Activated CD4-positive, CD25-positive, alpha-beta regulatory T cell treated with anti-CD3 and anti-CD28 coated beads, Interleukin-2, amount 50 U/mL, for 72 hours (primary cell): ENCODE measurements at places on chromosomes 5 and 9.
A peak's percentile ranks its signal among the peaks of the same experiment; 100 is the strongest.

DNA sequence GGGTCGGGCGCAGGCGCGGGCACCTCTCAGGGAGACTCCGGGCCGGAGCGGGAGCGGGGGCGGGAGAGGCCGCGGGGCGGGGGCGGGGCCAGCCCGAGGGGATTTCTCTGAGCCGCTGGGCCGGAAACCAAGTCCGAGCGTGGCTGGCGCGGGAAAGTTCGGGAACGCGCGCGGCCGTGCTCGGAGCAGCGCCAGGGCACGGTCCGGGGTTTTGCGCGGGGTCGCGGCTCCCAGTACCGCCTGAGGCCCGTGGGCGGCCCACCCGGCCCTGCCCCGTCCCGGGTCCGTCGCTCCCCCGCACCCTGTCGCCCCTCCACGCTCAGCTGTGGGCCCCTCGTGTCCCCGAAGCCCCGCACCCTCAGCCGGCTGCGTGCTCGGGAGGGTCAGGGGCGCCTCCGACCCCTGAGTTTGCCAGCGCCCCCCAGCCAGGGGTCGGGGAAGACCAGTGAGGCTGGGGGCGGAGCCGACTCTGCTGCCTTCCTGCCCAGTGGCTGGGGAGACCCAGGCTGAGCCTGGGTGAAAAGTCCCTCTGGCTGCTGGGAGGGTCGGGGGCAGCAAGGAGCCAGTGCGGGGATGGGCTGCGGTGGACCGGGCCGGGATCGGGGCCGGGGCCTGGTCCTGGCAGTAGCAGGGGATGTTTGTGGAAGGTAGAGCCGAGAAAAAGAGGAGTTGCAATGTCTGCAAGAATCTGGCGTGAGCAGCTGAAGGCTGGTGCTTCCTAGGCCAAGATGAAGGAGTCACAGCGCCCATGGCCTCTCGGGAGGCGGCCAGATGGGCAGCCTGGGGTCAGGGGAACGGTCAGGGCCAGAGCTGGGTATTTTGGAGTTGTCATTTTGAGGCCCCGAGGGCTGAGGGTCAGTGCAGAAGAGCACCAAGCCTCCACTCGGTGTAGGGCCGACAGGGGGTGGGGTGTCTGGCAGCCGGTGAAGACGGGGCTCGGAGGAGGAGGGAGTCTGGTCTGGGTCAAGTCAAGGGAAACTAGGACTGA is 588 bp downstream of the TRAF2 start:
- DNase-seq, result peak; percentile 56

GRCh38 chr9:111659691-111660090 is 1.7 kb upstream of the GNG10 start:
- no peak for DNase-seq

GRCh38 chr9:69546265-69546664 is 125.9 kb downstream of the APBA1 start:
- DNase-seq, result no peak

DNA sequence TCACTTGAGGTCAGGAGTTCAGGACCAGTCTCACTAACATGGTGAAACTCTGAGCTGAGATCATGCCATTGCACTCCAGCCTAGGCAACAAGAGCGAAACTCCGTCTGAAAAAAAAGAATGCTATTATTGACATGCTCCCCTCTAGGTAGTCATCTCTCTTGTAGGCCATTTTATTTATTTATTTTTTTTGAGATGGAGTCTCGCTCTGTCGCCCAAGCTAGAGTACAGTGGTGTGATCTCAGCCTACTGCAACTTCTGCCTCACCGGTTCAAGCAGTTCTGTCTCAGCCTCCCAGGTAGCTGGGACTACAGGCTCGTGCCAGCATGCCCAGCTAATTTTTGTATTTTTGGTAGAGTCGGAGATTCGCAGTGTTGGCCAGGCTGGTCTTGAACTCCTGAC is 20.6 kb upstream of the NIM1K start:
- DNase-seq, result no peak

DNA sequence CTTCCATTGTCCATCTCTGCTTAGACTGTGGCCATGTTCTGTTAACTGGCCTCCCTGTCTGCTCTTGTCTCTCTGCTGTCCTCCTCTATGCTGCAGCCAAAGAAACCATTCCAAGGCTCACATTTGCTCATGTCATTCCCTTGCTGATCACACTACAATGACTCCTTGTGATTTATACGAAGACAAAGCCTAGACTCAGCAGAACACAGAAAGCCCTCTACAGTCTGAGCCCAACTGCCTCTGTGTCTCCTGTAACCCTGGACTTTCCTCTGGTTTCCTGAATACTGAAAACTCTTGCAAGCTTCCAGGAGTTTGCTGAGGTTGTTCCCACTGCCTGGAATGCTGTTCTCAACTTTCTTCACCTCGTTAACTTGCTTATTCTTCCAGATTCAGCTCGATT is 191.8 kb downstream of the TMEM38B start:
- DNase-seq, result no peak

GRCh38 chr5:147391781-147392180 is 118.1 kb downstream of the DPYSL3 start:
- no peak for DNase-seq

GRCh38 chr5:170420806-170421412 is 31.7 kb upstream of the KCNMB1 start:
- peak; percentile 45 for DNase-seq

DNA sequence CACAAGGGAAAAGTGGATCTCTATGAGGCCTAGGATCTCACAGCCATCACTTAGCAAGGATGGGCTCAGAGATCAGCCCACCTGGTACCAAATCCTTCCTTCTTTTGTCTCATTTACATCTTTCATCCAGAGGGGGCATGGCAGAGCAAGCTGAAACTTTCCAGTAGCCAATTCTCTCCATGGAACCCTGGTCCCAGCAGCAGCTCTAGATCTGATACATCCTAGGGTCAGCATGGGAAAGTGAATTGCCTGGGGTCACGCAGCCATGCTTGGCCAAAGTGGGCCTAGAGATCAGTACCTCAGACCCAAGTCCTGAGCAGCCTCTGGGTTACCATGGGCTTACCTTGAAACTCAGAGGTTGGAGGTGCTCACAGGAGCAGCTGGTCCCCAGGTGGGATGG is 170.5 kb downstream of the GABBR2 start:
- no peak for DNase-seq

DNA sequence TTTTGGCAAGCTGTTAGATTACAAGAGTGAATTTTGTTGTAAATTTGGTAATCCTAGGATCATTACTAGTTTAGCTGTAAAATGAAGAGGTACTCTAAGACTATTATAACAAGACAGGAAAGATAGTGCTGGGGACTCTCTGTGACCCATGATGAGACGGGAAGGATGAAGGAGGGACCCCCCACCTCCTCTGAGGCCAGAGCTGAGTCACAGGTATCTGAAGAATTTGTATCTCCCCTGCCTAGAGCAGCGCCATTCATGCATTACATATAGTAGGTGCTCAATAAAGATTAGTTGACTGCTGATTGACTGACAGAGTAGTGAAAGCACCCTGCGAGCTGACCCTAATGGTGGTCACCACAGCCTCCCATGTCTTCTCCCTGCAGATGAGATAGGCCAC is 202.8 kb downstream of the SNX18 start:
- no peak for DNase-seq

- peak; percentile 67 for DNase-seq
These were observed 55.2 kb upstream of the NEK6 start for GRCh38 chr9:124202447-124202971.

DNA sequence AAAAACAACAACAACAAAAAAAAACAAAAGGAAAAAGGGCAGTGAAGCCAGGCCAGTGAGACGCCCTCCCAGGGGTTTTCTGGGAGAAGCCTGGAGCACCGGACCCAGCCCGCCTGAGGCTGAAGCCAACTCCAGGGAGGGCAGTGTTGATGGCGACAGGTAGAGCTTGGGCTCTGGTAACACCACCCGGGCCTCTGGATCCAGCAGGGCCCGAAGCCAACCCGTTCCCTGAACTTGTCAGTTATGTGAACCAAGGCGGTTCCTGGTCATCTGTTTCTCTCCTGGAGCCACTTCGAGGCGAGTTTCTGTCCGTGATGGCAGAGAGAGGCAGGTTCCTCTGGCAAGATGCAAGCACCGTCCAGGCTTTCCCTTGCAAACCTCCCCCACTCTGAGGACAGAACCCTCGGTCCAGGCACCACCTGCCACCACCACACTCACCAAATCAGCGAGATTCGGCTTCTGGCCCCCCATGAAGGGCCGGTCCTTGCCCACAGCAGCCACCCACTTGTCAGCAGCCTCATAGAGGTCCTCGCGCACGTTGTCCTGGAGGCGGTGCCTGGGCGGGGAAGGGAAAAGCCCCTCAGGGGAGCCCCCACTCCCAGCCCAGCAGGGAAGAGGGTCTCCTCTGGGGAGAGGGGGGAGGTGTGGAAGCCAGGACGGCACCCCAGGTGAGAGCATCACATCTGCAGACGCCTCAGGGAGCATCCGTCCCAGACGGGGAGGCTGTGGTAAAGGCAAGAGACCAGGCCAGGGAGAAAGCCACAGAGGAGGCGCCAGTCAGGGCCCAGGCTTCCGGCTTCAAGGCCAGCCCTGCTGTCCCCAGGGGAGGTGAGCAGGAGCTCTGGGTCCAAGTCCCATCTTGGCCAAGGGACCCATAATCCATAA is 5.4 kb downstream of the PTGES2 start:
- DNase-seq, result no peak

GRCh38 chr5:127029581-127030258 is 638 bp downstream of the MARCHF3 start:
- DNase-seq, result peak; percentile 56

- no peak for DNase-seq
These were observed 428.8 kb upstream of the ACTBL2 start for GRCh38 chr5:57911438-57911837.

GRCh38 chr9:126671381-126671831 is 57.7 kb downstream of the LMX1B start:
- DNase-seq, result no peak

DNA sequence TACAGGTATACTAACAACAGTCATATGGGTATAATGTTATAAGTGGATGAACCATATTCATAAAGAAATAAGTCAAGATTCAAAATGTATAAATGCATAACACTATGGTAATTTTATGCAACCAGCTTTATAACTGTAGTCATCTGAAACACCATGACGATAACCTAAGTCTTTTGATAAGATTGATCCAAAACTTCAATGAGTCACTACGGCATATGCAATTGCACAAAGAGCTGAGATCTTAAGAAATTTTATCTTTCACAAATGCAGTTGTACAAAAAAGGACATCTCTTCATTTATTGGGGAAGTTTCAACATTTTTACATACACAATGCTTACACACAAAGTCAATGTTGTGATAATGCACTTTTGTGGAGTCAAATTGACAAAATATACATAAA is 20.3 kb downstream of the FAM81B start:
- DNase-seq, result no peak

GRCh38 chr9:102974530-102974929 is 20.6 kb upstream of the CYLC2 start:
- no peak for DNase-seq

GRCh38 chr5:138654281-138654867 is 79.2 kb upstream of the HSPA9 start:
- no peak for DNase-seq

DNA sequence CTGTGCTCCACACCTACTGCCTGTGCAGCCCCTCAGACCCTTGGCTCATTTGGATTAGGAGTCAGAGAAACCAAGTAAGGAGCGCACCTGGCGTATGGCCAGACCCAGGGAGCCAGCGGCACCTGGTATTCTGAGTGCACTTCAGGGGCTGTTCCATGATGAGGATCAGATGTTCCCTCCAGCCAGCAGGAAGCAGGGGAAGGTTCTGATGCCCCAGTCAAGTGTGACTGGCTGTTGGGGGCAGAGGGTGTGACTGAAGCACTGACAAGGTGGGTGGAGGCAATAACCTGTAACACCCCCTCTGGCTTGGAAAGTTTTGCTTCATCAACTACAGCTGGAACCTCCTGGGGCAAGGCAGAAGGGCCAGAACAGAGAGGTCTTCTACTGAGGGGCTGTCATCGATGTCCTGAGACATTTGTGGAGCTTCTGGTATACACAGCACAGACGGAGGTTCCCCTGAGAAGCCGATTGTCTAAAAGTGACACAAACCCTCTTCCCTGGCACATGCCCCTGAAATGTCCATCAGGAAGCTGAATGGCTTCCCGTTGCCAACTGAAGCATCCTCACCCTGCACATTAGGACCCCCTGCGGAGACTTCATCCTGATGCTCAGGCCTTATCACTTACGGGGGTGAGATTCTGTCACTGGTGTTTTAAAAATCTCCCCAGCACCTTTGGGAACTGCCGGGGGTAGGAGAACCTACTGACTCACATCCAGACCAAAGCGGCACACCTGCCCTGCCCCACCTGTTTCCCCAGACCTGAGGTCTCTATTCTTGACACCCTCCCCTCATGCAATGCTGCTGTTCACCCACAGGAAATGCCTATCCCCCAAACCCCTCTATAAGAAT is 21.1 kb downstream of the TRAF1 start:
- DNase-seq, result peak; percentile 33

- no peak for DNase-seq
These were observed 25.9 kb upstream of the CACNA1B start for GRCh38 chr9:137851516-137852267.

GRCh38 chr5:137753691-137754187 is 424 bp downstream of the HNRNPA0 start:
- no peak for DNase-seq

- DNase-seq, result no peak
These were observed 166.1 kb downstream of the BNC2 start for GRCh38 chr9:16704116-16705110.

GRCh38 chr5:131386779-131387178 is 122.9 kb downstream of the CDC42SE2 start:
- DNase-seq, result no peak

GRCh38 chr9:87711857-87712800 is 13.8 kb upstream of the CTSL start:
- DNase-seq, result no peak

GRCh38 chr9:82346040-82346439 is 357.5 kb downstream of the SPATA31D1 start:
- DNase-seq, result no peak

GRCh38 chr9:128701227-128701854 is 962 bp upstream of the PKN3 start:
- no peak for DNase-seq

DNA sequence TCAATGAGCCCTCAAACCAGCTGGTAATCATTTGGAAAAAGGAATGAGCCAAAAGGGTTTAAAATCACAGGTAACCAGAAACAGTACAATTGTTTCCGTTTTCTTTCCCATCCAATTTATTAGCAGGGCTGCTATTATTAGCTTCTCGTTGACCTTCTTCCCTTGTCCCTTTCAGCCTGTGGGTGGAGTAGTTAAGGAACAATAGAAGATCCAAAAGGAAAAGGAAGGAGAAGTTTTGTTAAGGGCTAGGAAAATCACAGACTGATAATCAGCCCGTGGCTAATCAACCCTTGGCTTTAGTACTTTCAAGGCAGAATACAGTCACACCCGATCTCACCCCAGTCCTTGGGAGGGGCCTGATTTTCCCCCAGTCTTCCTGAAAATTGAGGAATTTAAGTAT is 38.4 kb downstream of the TMEM252 start:
- no peak for DNase-seq
